ENCODE measurements at places on chromosomes 1 and 21.

GRCh38 chr1:228964178-228965089, 229.2 kb downstream of the RHOU start:
- no peaks in the 10 kb centered on the region for H3K27me3 ChIP-seq
- 0 out of 2 replicates have a peak, but pooled peaks cover 3% of the 10 kb centered on the region for H3K4me1 ChIP-seq
- H3K36me3 ChIP-seq: no peaks in the 10 kb centered on the region
- no peak overlapping the region for H3K4me3 ChIP-seq
- no peak for DNase-seq

- H3K4me1 ChIP-seq: no peaks in the 10 kb centered on the region
- no peak for DNase-seq
- no peaks in the 10 kb centered on the region for H3K27me3 ChIP-seq
- H3K4me3 ChIP-seq: no peak overlapping the region
Measured at GRCh38 chr21:32333953-32334673, 35.5 kb downstream of the MRAP start.

DNA sequence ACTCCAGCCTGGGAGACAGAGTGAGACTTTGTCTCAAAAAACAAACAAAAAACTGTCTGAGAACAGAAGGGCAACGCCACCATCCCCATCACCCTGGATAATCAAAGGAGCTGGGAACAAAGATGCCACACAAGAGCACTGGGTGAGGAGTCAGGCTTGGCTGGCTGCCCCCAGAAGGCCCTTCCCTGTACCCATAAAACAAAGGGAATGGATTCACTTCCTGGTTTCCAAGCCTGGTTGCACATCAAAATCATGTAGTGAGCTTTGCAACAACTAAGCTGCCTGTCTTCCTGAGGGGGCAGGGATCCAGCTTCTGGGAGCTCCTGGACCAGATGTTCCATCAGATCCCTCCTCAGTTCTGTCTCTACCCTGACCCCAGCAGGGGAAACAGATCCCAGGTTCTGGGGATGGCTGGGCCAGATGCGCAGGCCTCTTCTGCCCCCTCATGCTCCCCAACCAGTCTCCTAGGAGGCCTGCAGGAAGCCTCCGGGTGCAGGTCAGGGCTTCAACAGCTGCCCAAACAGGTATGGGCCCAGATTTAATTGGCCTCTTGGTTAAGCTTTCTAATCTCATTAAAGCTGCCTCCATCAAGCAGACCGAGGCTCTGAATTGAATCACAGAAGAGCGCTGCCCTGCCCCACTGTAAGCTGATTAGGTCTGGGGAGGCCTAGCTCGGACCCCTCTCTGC, 97.8 kb downstream of the MRPL37 start:
- no peaks in the 10 kb centered on the region for H3K27me3 ChIP-seq
- H3K27ac ChIP-seq: no peak overlapping the region
- peaks cover 7% of the 10 kb centered on the region for H3K4me1 ChIP-seq
- H3K36me3 ChIP-seq: no peaks in the 10 kb centered on the region

DNA sequence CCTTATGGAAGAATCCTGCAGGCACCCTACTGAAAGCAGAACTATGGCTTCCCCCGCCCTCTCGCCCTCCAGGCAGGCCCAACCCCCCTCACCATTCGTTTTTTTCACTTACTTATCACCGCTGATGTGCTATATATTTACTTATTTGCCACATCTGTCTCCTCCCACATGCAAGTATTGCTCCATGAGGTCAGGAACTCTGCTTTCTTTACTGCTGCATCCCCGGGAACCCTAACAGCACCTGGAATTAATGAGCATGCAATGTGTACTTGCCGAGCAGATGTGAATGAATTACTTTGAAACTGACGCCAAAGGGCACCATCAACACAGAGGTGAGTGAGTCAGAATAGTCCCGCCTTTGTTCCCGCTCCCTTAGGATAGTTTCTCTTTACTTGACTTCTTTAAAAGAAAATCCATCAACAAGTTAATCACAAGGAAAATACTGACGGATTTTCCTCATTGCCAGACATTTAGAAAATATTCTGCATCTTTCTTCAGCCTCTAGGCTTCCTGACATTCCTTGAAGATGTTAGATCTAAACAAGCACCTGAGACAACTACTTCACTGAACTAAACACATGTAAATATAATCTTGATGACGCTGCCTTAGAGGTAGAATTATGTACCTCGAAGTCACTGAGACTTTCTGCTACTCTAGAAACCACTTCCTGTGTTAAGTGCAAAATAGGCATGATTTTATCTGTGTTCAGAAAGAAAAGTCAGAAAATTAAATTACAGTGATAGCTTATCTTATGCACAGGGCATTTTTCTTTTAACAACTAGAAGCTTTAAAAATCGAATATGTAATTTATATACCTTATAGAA, 17.5 kb upstream of the RAB4A start:
- no peaks in the 10 kb centered on the region for H3K27me3 ChIP-seq
- H3K36me3 ChIP-seq: no peaks in the 10 kb centered on the region
- no peak overlapping the region for H3K4me3 ChIP-seq
- no peak for DNase-seq

GRCh38 chr1:198933515-198934222, 294.8 kb downstream of the PTPRC start:
- H3K27ac ChIP-seq: no peak overlapping the region
- no peak for DNase-seq
- H3K4me1 ChIP-seq: no peaks in the 10 kb centered on the region
- H3K27me3 ChIP-seq: no peaks in the 10 kb centered on the region
- H3K4me3 ChIP-seq: no peak overlapping the region
- no peaks in the 10 kb centered on the region for H3K36me3 ChIP-seq

DNA sequence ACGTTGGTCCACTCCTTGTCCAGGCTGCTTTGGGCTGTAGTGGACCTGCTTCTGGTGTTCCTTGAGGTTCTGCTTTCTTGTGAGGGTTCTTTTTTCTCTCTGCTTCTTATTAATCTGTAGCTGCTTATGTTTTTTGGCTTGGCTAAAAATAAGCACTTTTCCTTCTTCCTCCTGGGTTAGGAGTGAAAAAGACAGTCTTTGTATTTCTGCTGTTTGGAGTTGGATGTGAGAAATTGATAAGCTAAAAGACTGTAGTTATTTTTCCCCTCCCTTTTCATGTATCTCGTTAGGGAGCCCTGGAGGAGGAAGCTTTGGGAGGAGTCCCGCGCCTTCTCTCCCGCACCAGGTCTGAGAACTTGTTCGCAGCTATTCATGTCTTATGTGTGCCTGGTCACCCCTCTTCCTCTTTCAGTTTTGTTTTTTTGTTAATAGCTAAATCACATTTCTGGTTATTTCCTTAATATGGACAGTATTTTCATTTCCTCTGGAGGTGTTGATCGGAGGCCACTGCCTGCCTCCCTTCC, 79.0 kb downstream of the GALNT2 start:
- no peaks in the 10 kb centered on the region for H3K36me3 ChIP-seq
- H3K27ac ChIP-seq: no peak overlapping the region
- H3K27me3 ChIP-seq: no peaks in the 10 kb centered on the region

DNA sequence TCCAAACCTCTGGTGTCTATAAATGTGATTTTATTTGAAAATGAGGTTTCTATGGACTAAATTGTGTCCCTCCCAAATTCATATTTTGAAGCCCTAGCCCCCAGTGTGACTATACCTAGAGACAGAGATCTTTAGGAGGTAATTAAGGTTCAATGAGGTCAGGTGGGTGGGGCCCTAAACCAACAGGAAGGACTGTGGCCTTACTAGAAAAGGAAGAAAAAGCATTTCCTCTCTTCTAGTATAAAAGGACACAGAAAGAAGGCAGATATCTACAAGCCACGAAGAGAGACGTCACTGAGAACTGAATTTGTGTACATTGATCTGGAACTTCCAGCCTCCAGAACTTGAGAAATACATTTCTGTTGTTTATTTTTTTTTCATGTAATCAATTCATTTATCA, 123.1 kb upstream of the RUNX1 start:
- no peak overlapping the region for H3K27ac ChIP-seq
- no peak overlapping the region for H3K4me3 ChIP-seq
- no peak for DNase-seq
- no peaks in the 10 kb centered on the region for H3K36me3 ChIP-seq
- H3K27me3 ChIP-seq: no peaks in the 10 kb centered on the region

DNA sequence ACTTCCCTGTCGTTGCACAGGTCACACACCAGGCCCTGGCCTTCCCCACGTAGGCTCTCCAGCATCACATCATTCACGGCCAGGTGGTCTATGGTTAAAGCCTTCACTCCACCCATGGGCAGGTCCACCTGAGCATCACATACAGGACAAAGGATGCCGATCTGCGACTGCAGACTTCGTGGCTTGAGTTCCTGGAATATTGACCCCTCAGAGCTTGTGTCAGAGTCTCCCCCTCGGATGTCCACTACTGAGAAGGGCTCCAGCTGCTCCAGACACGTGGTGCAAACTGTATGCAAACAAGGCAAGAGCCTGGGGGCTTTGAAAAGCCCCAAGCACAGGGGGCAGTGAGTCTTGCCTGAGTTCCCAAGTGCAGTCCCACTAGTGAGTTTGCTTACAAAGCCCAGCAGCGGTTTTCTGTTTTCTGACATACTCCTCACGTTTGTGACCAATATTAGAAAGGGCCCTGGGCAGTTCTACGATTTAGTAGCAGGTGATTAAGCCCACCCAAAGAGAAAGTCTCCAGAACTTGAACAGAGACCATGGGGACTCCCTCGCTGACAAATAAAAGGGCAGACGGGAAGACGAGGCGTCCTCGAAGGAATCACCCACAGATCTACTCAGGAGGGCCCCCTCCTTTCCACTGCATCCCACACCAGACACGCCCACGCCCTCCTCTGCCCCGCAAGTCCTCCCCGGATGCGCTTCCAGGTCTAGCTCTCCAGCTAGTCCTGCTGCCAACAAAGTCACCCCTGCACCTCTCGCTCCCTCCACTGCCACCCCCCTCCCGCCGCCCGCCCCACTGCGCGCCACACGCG, 568 bp downstream of the TRIM45 start:
- peak overlapping the region; percentile 46 for H3K4me3 ChIP-seq
- DNase-seq: no peak
- peaks cover 4% of the 10 kb centered on the region for H3K4me1 ChIP-seq
- no peak overlapping the region for H3K27ac ChIP-seq

DNA sequence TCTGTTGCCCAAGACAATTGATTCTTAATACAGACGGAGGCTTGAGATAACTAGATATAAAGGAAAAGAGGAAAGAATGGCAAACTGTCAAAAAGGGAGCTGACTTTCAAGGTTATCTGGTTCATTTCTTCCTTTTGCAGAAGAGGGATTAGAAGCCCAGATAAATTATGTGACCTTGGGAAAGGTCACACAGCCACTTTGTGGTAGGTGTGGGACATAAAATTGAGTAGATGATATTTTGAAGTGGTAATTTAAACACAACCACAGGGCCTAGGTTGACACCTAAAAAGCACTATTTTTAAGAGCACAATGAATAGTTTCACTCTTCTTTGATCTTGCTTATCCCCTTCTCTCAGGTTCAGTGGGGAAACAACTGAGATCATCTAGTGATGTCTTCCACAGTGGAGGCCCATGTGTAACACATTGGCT, 16.9 kb upstream of the KIAA0040 start:
- no peaks in the 10 kb centered on the region for H3K27me3 ChIP-seq

GRCh38 chr1:160101717-160102522, 3.5 kb upstream of the IGSF8 start:
- no peaks in the 10 kb centered on the region for H3K27me3 ChIP-seq
- no peak for DNase-seq
- no peak overlapping the region for H3K4me3 ChIP-seq
- no peak overlapping the region for H3K27ac ChIP-seq
- no peaks in the 10 kb centered on the region for H3K36me3 ChIP-seq

DNA sequence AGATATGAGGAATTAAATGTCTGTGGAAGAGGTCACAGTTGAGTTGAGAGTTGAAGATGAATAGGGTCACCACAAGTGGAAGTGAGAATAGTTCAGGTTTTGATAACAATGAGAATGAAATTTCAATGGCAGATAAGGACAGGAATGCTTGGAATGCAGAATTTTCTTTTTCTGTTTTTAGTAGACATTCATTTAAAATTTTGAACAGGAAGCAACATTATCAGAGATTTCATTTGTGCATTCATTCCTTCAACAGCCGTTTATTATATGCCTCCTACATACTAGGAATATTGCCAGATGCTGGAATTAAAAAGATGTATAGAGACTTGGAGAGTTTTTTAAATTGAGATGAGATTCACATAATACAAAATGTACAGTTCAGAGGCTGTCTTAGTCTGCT, 126.8 kb downstream of the ITSN1 start:
- H3K27ac ChIP-seq: no peak overlapping the region
- no peaks in the 10 kb centered on the region for H3K4me1 ChIP-seq
- H3K27me3 ChIP-seq: no peaks in the 10 kb centered on the region
- H3K4me3 ChIP-seq: no peak overlapping the region
- no peak for DNase-seq

GRCh38 chr21:42013376-42013775, 3.2 kb upstream of the ZBTB21 start:
- H3K27me3 ChIP-seq: peaks cover 11% of the 10 kb centered on the region
- no peak for DNase-seq
- no peak overlapping the region for H3K27ac ChIP-seq
- no peak overlapping the region for H3K4me3 ChIP-seq
- H3K36me3 ChIP-seq: no peaks in the 10 kb centered on the region

DNA sequence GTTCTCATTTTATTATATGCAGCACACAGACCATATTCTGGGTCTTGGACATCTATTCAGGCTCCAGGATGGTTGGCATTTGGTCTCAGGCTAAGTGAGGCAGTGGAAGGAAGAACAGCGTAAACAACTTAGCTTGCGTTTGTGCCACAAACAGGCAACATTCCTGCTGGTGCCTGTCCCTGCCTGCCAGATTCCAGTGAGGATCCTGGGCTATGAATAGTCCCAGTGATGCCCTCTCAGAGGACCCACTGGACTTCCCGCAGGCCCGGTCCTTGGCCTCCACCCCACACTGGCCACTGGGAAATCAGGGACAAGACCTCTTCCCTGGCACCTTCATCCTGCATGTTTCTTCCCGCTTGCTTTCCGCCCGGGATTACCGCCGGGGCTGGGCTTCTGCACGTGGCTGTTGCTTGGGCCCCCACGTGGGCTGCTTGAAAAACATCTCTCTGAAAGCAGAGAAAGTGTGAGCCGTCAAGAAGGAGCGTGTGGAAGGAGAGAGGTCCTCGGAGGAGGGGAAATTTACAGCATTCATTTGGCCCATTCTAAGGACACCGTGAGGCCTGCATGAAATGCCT, 145.1 kb upstream of the WNT4 start:
- no peaks in the 10 kb centered on the region for H3K4me1 ChIP-seq
- no peaks in the 10 kb centered on the region for H3K36me3 ChIP-seq
- no peak overlapping the region for H3K4me3 ChIP-seq
- no peak overlapping the region for H3K27ac ChIP-seq
- H3K27me3 ChIP-seq: no peaks in the 10 kb centered on the region

DNA sequence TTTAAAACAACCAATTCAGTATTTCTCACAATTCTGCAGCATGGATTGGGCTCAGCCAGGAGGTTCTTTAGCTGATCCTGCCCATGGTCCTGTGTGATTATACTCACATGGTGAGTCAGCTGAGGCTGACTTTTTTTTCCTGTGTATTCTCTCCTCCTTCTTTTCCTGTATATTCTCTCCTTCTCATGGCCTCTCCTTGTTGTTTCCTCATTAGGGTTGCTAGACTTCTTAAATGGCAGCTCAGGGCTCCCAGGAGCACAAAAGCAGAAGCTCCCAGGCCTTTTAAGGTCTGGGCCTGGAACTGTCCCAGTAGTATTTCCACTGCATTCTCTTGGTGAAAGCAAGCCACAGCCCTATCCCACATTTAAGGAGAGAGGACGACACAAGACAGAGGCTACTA, 26.8 kb downstream of the VANGL1 start:
- no peak overlapping the region for H3K4me3 ChIP-seq
- no peak for DNase-seq
- H3K36me3 ChIP-seq: 0 out of 2 replicates have a peak, but pooled peaks cover 6% of the 10 kb centered on the region
- no peaks in the 10 kb centered on the region for H3K4me1 ChIP-seq
- H3K27ac ChIP-seq: no peak overlapping the region

- H3K27me3 ChIP-seq: no peaks in the 10 kb centered on the region
- H3K4me3 ChIP-seq: no peak overlapping the region
- H3K4me1 ChIP-seq: no peaks in the 10 kb centered on the region
- DNase-seq: no peak
- no peak overlapping the region for H3K27ac ChIP-seq
Measured at GRCh38 chr21:45599146-45599581, 44.4 kb upstream of the PCBP3 start.

Measured in iPS DF 6.9 (cell line).